ENCODE measurements at places on chromosomes 3 and 15. TPM values are rescaled to one million over a fixed set of nuclear protein-coding genes. Genes with fewer than 3 reads are reported as not detected.

- DNase-seq: no peak
Observed at GRCh38 chr3:159620281-159620680, 368.4 kb upstream of the IL12A start.

DNA sequence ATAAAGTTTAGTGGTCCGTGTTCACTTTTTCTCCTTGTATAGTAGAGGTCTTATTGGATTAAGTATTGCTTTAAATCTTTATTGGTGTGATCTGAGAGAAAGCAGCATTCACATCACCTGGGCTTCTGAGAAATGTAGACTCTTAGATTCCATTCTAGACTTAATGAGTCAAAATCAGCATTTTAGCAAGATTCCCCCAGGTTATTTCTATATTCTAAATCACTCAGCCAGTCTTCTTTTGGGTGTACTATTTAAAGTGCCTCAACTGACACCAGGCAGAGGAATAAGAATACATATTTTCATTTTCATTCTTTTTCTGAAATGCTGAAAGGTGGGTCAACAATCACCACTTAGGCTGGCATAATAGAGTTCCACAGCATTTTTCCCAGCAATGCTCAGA, 481.7 kb downstream of the TUSC7 start:
- DNase-seq: no peak

GRCh38 chr15:47614360-47615011, 102.8 kb upstream of the SEMA6D start:
- DNase-seq: no peak

DNA sequence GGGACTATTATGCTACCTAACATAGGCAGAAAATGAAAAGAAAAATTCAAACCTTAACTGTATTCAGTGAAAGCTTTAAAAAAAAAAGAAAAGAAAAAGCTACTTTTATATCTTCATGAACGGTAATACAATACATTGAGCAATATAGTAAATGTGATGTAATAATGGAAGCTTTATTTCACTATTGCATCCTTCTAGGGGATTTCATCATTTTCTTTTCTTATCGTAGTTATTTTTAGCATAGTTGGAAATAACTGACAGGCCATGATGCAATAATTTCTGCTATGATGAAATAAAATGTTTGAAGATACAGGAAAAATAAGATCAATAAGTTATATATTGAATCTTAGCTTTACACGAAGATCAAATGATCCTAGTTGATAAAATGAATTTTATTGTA, 40.3 kb upstream of the ZCWPW2 start:
- no peak for DNase-seq

Gene NR1I2
- total RNA-seq: not detected

Gene CLDN18
- 0.11 TPM for total RNA-seq
